ENCODE measurements at places on chromosomes 3 and 15. TPM values are rescaled to one million over a fixed set of nuclear protein-coding genes. Genes with fewer than 3 reads are reported as not detected.

SERINC4 gene
- 0.22 TPM for total RNA-seq

ANKDD1A gene
- 0.80 TPM for total RNA-seq

HAPLN3 gene
- 2.4 TPM for total RNA-seq

EFL1 gene
- total RNA-seq: 16.6 TPM

FRG2C gene
- total RNA-seq: not detected

TLNRD1 gene
- 33.1 TPM for total RNA-seq

CKMT1A gene
- 8.3 TPM for total RNA-seq

DUOXA2 gene
- not detected for total RNA-seq

SHC4 gene
- 0.51 TPM for total RNA-seq

GP9 gene
- total RNA-seq: not detected

CASR gene
- total RNA-seq: not detected

SNTN gene
- not detected for total RNA-seq

PLCB2 gene
- total RNA-seq: 11.2 TPM

GOLGA6B gene
- not detected for total RNA-seq

TFRC gene
- total RNA-seq: 470 TPM

PRKCI gene
- total RNA-seq: 33.2 TPM

ALDH1A2 gene
- 398 TPM for total RNA-seq

GOLGA8N gene
- 0.24 TPM for total RNA-seq

PRTG gene
- total RNA-seq: 0.09 TPM

LINS1 gene
- 21.5 TPM for total RNA-seq

CHL1 gene
- not detected for total RNA-seq

ATP2B2 gene
- total RNA-seq: not detected

GORASP1 gene
- total RNA-seq: 81.2 TPM

GPR171 gene
- total RNA-seq: not detected

PEX5L gene
- not detected for total RNA-seq

NAALADL2 gene
- total RNA-seq: not detected

CTXN2 gene
- total RNA-seq: not detected

CAPN3 gene
- total RNA-seq: not detected

PPIP5K1 gene
- 48.4 TPM for total RNA-seq

DRD3 gene
- total RNA-seq: not detected

GPR149 gene
- total RNA-seq: not detected

UBL7 gene
- 51.7 TPM for total RNA-seq

CDHR4 gene
- not detected for total RNA-seq

RETNLB gene
- total RNA-seq: not detected

SMCO1 gene
- 0.20 TPM for total RNA-seq

SPPL2A gene
- total RNA-seq: 54.5 TPM
